ENCODE measurements at places on chromosomes 1 and 21. TPM values are rescaled to one million over a fixed set of nuclear protein-coding genes. Genes with fewer than 3 reads are reported as not detected.

GRCh38 chr1:207218512-207219362 lies 102.7 kb upstream of the CD55 start:
- peak; percentile 40 for DNase-seq

GRCh38 chr1:35030756-35031446 lies 844 bp downstream of the ZMYM6 start:
- peak; percentile 14 for DNase-seq

DNA sequence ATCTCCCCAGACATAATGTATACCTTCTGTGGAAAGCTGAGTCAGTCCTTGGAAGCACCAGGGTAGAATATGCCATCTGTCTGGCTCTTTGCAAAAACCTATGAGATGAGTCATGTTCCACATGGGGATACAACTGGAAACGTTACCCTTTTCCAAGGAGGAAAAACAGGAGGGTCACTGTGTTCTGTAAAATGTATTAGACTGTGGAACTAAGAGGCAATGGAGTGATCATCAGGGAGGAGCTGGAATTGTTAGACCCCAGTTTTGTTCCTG lies 16.1 kb upstream of the PSMD4 start:
- no peak for DNase-seq

The YOD1 gene
- total RNA-seq: 4.5 TPM

- DNase-seq: no peak
These were observed 8.0 kb downstream of the LMO4 start for GRCh38 chr1:87336623-87337067.

The EIF3I gene
- total RNA-seq: 132 TPM

- peak; percentile 40 for DNase-seq
These were observed 4.7 kb downstream of the TNN start for GRCh38 chr1:175072099-175072951.

DNA sequence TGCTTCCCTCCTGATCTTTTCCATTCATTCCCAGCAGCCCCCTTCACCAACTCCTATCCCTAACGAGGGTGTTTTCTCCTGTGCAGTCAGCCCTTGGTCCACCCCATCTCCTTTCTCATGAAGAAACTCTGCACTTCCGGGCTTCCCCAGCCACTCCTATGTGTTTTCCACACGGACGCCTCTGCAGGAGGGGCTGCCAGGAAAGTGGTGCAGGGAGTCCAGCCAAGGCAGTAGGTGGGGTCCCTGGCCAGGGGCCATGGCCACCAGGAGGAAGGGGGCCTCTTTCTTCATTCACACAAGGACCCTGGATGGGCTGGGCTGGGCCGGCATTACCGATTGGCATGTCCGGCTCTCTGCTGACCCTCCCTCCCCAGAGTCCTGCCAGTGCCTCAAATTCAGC lies 72.8 kb upstream of the EFHD2 start:
- DNase-seq: no peak

- peak; percentile 29 for DNase-seq
These were observed 42.4 kb upstream of the FMO2 start for GRCh38 chr1:171142416-171143385.

DNA sequence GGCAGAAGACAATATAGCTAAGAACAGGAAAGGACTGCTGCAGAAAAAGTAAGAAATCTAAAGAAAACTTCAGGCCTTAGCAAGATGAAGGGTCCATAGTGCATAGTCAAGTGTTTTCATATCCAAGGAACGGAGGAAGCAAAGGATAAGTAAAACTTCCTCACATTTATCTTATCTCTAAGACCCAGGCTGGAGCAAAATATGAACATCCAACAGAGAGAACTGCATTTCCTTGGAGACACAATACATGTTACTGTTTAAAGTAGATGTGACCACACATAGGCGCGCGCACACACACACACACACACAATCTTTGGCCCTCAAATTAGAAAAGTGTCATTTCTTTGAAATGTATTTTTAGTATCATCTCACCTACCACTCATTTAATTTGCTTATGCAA lies 66.7 kb downstream of the TTLL7 start:
- no peak for DNase-seq

GRCh38 chr1:221264848-221265247 lies 385.6 kb downstream of the HLX start:
- no peak for DNase-seq

GRCh38 chr1:30343562-30343961 lies 379.8 kb downstream of the MATN1 start:
- DNase-seq: no peak

The FAM177B gene
- total RNA-seq: 36.8 TPM

DNA sequence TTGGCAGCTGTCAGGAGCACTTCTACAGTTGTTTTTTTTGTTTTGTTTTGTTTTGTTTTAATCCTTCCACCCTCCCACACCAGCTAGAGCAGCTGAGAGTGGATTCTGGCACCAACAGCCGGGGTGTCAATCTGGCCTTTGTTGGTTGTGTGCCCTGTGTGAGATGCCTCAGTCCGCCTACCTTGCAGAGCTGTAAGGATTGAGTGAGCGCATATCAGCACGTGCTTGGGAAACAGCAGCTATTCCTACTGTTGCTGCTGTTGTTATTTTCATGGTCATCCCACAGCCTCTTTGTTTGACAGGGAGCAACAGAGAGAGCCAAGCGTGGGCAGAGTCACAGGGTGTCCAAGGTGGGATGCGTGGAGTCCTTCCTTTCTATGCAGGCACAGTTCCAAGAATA lies 50.4 kb downstream of the PGBD5 start:
- no peak for DNase-seq

- DNase-seq: no peak
These were observed 12.0 kb downstream of the DDAH1 start for GRCh38 chr1:85452948-85453347.

DNA sequence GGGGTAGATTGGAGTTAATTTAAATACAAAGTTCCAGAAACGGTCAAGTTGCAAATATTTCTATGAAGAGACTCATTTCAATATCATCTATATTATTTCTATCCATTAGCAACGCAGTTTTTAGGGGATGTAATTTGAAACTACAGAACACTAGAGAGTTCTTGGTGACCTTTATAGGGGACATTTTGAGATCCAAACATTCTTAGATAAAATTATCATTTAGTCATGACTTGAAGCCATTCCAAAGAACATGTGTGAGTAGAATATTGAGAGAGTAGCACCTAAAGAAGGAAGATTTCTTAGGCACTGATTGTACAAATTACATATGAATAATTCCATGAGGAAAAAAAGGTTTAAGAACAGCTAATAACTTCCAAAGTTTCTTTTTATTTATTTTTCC lies 19.0 kb downstream of the CHIA start:
- DNase-seq: no peak

- peak; percentile 21 for DNase-seq
These were observed 16.9 kb upstream of the MTF2 start for GRCh38 chr1:93061895-93062792.

DNA sequence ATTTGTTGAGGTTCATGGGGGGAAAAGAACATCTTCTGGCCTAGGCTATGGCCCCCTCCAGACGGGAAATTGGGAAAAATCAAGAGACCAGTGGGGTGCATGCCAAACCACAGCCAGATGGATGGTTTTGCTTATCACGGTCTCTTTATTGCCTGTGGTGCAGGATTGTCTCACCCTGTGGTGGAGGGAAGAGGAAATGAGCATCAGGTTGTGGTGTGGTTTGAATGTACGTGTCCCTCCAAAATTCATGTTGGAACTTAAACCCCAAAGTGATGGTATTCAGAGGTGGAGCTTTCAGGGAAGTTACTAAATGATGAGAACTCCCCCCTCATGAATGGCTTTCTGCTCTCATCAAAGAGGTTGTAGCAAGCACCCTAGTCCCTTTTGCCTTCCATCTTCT lies 525.7 kb downstream of the NPHP4 start:
- DNase-seq: no peak

DNA sequence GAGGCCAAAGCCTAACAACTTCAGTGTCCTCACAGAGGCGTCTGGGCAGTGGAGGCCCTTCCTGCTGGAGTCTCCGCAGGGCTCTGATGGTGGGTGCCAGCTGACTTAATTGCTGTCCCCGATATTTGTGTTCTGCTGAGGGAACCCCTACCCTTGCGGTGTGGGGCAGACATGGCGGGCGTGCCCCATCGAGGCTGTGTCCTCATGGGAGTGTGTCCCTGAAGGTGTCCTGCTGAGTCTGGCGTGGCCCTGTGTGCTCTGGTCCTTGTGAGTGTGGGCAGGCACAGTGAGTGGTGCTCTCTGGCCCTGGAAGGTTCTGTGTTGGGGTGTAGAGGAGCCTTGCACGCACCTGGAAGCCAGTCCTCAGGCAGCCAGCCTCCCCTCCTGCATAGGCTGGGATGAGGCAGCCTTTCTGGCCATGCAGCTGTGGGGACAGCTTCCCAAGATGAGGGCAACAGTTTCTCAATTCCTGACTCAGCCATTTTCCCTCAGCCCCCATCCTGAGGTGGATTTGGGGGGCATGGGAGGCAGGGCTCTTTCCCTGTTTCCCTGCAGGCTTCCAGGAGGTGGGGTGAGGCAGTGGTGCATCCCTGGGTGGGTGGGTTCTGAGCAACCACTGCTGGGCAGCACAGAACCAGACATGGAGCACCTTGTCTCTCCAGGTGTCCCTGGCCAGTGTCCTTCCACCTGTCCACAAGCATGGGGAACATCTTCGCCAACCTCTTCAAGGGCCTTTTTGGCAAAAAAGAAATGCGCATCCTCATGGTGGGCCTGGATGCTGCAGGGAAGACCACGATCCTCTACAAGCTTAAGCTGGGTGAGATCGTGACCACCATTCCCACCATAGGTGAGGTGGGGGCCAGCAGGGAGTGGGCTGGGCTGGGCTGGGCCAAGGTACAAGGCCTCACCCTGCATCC lies 6.5 kb downstream of the C1orf35 start:
- DNase-seq: no peak

- no peak for DNase-seq
These were observed 2.8 kb downstream of the PPIH start for GRCh38 chr1:42660907-42661500.

DNA sequence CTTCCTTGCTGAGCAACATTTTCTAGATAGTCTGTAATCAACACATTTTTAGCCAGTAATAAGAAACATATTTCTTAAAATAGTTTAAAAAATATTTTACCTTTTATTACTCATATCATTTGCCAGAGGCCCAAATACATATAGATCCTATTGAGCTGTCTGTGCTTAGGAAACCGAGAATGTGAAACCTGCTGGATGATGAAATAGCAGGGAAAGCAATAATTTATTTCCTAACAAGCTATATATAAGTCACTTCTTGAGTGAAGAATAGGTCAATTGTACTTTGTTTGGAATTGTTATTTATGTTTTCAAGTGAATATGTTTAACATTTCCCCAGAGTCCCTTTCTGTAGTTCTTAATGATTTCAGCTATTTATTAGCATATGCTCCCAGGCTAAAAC lies 339.9 kb upstream of the TMPRSS15 start:
- DNase-seq: no peak

DNA sequence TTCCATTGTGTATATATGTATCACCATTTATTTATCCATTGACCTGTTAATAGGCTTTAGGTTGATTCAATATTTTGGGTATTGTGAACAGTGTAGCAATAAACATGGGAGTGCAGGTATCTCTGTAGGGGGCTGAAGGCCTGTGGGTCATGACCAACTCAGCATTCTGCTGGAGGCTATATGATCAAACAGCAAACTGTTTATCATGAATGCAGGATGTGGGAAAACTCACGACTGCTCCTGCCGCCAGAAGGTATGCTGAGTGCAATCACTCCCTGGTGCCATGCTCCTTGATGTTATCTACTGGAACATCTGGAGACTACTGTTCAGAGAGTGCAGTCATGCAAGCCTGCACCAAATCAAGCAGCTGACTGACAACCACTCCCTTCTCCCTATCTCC lies 275.2 kb downstream of the COL11A1 start:
- DNase-seq: no peak

DNA sequence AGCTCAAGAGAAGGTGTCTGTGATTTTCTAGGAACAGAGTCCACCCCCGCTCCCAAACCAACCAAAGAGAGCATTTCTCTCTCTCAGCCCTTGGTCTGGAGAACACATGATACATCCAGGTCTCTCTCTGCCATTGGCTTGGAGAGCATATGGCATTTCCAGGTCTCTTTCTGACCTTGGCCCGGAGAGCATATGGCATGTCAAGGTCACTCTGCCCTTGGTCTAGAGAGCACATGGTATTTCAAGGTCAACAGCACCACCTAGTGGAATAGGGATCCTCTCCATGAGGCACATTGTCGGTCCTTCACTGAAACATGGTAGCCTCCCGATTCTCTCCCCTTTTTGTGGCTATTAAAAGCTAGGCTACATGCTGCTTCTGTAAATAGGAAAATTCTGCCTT lies 437.7 kb upstream of the OLFM3 start:
- no peak for DNase-seq

GRCh38 chr1:185645162-185645640 lies 89.0 kb upstream of the HMCN1 start:
- no peak for DNase-seq

The OR10J1 gene
- total RNA-seq: not detected

The LCE2C gene
- total RNA-seq: not detected
